Activated CD8-positive, alpha-beta T cell treated with anti-CD3 and anti-CD28 coated beads for 36 hours (primary cell): ENCODE measurements at places on chromosomes 16 and 17. TPM values are rescaled to one million over a fixed set of nuclear protein-coding genes. Genes with fewer than 3 reads are reported as not detected.

The DOC2B gene
- not detected for total RNA-seq

The KCNH6 gene
- total RNA-seq: not detected

The GCGR gene
- total RNA-seq: not detected

The KRT31 gene
- not detected for total RNA-seq

The PPP4C gene
- 116 TPM for total RNA-seq

- no peak for DNase-seq
Measured at GRCh38 chr16:54878301-54878700, 52.4 kb upstream of the IRX5 start.

DNA sequence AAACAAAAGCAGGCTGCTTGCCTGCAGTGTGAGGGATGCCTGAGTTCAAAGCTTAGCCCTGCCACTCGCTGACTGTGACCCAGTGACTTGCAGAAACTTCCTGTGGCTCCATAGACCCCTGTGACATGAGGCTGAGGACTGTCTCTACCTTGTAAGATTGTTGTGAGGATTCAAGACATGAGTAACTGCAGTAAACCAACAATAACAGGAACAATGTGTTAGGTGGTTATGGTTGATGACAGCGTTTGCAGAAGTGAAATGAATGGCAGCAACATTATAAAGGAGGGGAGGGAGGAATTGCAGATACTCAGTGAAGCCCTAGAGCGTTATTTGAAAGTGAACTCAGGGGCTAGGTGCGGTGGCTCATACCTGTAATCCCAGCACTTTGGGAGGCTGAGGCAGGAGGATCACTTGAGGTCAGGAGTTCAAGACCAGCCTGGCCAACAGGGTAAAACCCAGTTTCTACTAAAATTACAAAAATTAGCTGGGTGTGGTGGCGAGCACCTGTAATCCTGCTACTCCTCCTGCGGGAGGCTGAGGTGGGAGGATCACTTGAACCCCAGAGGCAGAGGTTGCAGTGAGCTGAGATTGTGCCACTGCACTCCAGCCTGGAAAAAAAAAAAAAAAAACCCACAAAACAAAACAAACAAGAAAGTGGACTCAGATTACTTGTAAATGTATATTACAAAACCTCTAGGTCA is 33.5 kb upstream of the EMP2 start:
- DNase-seq: no peak

GRCh38 chr16:16163109-16163508 is 60.2 kb downstream of the ABCC6 start:
- no peak for DNase-seq

DNA sequence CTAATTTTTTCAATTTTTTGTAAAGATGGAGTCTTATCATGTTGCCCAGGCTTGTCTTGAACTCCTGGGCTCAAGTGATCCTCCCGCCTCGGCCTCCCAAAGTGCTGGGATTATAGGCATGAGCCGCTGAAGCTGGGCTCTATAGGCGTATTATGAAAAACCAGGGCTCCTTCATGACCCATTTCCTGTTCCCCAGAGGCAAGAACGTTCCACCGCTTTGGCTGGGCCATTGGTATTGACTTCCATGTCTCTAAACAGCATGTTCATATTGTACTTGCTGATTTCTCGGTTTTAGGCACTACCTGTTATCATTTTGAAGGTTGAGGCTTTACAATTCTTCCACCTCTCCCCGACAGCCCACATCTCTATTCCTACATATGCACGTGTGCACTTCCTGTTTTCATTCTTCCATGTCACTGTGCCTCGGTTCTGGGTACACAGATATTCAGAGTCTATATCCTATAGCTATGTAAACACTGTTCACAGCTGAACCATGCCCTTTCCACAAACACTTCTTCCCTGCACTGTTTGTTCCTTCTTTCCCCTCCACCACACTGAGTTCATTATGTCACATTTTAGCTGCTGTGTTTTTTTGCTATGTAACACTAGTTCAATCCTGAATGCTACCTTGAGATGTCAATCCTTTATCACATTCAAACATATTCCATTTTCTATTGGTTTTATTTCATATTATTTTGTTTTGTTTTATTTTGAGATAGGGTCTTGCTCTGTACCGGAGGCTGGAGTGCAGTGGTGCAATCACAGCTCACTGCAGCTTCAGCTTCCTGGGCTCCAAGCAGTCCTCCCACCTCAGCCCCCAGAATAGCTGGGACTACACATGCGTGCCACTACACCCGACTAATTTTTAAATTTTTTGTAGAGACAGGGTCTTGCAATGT is 16.8 kb upstream of the MAPK3 start:
- peak; percentile 20 for DNase-seq

DNA sequence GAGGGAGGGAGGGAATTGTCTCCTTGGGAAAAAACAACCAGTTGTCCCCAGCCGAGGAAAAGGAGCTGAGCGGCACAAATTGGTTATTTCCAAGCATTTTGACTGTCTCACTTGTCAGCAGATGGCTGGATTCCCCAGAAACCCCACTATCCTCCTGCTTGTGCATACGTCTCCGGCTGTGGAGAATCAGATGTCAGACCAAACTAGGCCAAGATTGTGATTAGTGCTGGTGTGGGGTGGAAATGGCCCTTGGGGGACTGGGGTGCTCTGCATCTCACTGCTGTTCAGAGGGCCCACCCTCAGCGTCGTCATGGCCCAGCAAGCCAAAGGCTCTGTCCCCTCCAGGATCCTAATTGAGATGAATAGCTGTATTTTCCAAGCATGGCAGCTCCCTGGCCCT is 131.7 kb upstream of the HSBP1 start:
- DNase-seq: no peak
